ENCODE measurements at places on chromosomes 7 and 10.
A peak's percentile ranks its signal among the peaks of the same experiment; 100 is the strongest.

DNA sequence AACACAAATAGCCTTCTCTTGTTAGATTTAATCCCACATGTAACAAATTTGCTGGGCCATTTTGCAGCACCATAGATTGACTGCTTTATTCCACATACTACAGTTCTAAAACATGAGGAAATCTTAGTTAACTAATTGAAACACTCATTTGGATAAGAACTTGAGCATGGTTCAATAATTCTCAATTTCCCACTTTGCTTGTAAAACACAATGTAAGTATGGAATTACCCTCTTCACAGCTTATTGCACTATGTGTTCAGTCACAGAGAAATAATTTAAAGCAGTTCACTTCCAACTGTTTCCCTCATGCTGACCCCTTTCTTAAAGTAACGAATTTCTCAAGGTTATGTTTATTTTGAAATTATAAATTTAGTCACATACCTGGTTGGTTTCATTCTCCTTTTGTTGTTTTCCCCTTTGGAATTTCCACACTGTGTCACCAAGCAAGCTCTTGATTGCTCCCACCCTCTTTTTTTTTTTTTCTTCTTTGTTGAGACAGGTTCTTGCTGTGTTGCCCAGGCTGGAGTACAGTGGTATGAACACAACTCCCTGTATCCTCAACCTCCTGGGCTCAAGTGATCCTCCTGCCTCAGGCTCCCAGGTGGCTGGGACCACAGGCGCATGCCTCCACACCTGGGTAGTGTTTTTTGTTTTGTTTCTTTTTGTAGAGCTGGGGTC lies 425.4 kb downstream of the EXOC4 start:
- H3K4me1 ChIP-seq: peaks cover 8% of the 10 kb centered on the region
- H3K27me3 ChIP-seq: no peaks in the 10 kb centered on the region
- no peaks in the 10 kb centered on the region for H3K36me3 ChIP-seq
- no peak overlapping the region for H3K27ac ChIP-seq

DNA sequence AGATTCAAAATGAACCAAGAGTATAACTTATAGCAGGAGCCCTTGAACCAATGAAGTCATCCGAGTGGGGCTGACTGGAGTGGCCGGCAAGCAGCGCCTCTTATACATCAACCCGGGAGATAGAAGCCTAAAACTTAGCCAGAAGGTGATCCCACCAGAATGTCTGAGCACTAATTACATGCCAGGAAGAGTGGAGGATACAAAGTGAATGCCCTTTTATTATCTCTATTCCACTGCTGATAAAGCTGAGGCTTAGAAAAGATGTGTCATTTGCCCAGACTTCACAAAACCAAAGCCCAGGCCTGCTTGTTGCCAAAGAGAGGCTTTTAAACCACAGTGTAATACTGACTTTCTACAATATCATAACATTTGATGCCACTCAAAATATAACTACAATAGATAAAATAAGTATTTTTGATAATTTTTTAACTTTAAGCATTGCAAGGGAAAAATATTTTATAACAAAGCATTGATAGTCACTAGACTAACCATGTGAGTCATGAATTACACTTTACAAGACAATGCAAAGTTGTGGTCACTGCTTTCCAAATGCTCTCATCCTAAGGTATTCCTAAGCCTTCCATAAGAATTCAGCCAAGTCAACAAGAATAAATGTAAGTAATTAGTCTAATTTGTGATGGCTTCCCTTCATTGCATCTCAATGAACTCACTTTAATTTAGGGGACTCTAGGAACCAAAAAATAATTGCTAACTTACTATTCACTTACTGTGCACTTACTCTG lies 58.6 kb upstream of the ARID5B start:
- H3K4me1 ChIP-seq: no peaks in the 10 kb centered on the region
- peak; percentile 58 for DNase-seq
- no peaks in the 10 kb centered on the region for H3K27me3 ChIP-seq
- H3K27ac ChIP-seq: no peak overlapping the region

DNA sequence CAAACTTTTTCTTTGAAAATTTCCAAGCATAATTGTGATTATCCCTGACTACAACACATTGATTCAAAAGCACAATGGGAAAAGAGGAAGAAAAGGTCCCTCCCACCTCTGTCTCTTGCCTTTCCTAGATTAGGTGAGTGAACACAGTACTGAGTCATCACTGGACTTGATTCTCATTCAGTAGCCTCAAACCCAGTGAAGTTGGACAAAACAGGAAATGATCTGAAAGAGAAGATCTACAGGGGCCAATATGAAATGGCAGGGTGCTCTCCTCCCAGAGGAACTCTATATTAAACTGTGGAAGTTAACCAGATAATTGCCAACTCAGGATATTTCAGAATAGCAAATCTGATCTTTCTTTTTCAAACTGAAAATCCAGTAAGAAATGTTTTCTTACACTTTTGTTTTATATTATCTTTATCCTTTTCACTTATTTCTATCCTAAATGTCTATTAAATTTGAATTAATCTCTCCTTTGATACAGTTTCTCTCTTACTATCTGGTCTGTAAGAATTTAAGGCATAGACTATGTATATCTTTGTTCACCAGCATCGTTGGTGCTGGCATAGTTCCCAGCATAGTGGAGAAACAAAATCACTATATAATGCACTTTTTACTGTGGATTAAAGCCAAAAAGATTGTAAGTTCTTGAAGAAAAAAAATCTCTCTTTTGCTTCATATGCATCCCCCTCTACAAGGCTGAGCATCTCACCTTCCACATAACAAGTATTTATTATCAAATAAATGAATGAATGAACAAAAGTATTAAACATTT lies 41.4 kb upstream of the IKZF1 start:
- H3K4me1 ChIP-seq: no peaks in the 10 kb centered on the region
- H3K27me3 ChIP-seq: no peaks in the 10 kb centered on the region
- H3K36me3 ChIP-seq: no peaks in the 10 kb centered on the region
- no peak for DNase-seq
- no peak overlapping the region for H3K27ac ChIP-seq

DNA sequence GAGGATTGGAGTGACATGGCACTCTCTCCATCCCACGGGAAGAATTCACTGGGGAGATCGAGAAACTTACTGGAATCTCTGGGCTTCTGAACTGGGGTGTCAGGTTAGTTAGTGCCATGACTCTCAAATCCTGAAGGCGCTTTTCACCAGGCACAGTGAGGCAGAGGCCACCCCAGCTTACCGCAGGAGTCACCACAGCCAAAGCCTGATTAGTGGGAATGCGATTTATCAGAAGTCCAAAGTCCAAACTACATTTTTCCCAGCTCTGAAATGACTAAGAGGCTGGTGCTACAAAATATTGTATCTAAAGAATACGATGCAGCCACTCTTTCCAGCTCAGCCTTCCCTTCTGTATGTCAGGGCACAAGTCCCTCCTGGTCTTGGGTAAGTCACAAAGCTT lies 334.8 kb upstream of the SHH start:
- DNase-seq: no peak
- no peaks in the 10 kb centered on the region for H3K27me3 ChIP-seq
- no peak overlapping the region for H3K4me3 ChIP-seq
- H3K36me3 ChIP-seq: no peaks in the 10 kb centered on the region
- no peak overlapping the region for H3K27ac ChIP-seq

- H3K4me3 ChIP-seq: no peak overlapping the region
These were observed 78.5 kb downstream of the CREB5 start for GRCh38 chr7:28490831-28491230.

DNA sequence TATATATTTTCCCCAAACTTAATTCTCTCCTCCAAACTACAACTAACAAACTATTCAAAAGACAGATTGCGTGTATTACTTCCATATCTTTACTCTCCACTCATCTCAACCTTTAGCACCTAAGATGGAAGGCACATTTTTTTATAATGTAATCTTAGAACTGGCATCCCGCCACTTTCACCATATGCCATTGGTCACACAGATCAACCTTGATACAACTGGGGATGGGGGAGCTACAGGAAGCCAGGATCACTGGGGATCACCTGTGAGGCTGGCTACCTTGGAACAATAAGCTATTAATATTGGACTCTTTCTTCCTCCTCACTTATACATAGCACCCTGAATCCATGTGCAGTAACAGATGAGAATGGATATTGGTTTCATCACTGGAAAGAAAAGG lies 469.6 kb upstream of the LRRN3 start:
- no peak for DNase-seq
- H3K27me3 ChIP-seq: no peaks in the 10 kb centered on the region
- no peak overlapping the region for H3K4me3 ChIP-seq
- H3K27ac ChIP-seq: no peak overlapping the region
- H3K4me1 ChIP-seq: no peaks in the 10 kb centered on the region

GRCh38 chr7:13508586-13508985 lies 480.9 kb downstream of the ETV1 start:
- H3K27me3 ChIP-seq: no peaks in the 10 kb centered on the region

DNA sequence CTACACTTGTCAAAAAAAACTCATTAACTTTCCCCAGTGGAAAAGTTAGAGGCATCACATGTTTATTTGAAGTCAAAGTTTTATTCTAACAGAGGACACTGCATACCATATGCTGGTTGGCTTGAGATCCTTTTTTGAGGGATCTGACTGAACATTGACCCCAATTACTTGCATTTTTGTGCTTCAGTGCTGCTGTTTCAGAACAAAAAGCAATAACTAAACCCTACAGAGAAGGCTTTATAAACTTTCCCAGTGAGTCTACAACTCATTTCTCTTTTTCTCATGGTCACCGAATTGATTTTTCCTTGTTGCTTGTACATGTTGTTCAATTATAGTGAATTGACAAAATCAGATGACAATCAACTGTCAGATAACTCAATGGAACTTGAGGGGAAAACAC lies 69.3 kb upstream of the PHYHIPL start:
- H3K4me3 ChIP-seq: no peak overlapping the region
- no peaks in the 10 kb centered on the region for H3K36me3 ChIP-seq
- no peaks in the 10 kb centered on the region for H3K27me3 ChIP-seq
- DNase-seq: no peak
- no peak overlapping the region for H3K27ac ChIP-seq

All from cardiac muscle cell (in vitro differentiated cells and primary cell).